ENCODE measurements at places on chromosomes 5 and 9.

DNA sequence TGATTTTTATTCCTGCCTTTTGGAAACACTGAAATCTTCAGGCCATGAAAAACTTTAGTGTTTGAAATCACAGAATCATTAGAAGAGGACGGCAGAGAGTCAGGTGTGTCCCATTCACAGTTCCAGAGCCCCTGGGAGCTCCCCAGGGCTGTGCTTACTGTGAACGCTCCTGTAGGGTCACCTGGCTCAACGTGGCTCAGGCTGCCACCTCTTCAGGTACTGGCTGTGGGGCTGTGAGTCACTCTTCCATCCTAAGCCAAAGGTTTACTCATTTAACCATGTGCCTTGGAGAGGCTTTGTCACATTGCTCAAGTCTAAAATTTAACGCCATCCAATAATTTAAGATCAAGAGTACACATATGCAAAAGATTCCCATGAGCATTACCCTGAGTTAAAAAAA lies 50.2 kb upstream of the FSTL4 start:
- DNase-seq, result no peak

GRCh38 chr5:21071986-21072385 lies 1084.0 kb upstream of the CDH18 start:
- no peak for DNase-seq

- DNase-seq, result no peak
These were observed 55.4 kb downstream of the ADGRV1 start for GRCh38 chr5:90613918-90614504.

GRCh38 chr9:136204145-136204805 lies 653 bp downstream of the LHX3 start:
- no peak for DNase-seq

DNA sequence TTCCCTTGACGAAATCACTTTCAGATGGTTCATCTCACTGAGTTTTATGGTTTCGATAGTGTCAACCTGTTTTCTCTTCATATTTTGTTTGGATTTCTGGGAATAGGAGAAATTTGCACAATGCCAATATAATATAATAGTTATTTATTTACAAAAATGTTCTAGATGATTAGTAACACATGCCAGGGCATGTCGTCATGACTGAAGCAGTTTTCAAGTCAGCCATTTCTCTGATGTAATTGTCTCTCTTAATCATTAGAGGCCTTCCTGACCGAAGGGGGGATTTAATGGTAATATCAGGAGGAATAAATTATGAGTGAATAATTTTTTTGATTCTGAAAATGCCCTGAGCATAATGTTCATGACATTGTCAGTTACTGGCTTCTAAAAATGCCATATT lies 246.5 kb upstream of the ATP10B start:
- DNase-seq, result no peak

All from muscle of back (tissue), 13 donors.